ENCODE measurements at places on chromosomes 1 and 21. TPM values are rescaled to one million over a fixed set of nuclear protein-coding genes. Genes with fewer than 3 reads are reported as not detected.

COL16A1 gene
- total RNA-seq, result 11.8 TPM

AADACL3 gene
- total RNA-seq, result not detected

BRDT gene
- total RNA-seq, result not detected

FCRL6 gene
- total RNA-seq, result not detected

FCMR gene
- total RNA-seq, result 2.9 TPM

ACTL8 gene
- 0.20 TPM for total RNA-seq

DNA sequence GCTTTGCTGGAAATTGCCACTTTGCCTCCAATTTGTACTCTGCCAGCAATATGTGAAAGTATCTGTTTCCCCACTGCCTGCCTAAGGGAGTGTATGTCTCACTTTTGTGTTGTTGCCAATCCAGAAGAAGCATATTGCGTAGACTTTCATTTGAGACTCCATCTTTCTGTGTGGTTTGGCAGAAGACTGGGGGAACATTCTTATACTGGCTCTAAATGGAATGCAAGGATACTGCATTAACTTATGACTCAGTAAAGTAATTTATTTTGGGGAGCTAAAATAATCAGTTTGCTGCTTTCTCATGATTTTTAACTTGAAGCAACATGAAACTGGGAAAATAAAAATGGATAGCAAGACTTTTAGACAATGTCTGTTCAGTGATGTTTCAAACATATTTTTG lies 107.7 kb upstream of the TMPRSS2 start:
- ATAC-seq, result no peak

DNA sequence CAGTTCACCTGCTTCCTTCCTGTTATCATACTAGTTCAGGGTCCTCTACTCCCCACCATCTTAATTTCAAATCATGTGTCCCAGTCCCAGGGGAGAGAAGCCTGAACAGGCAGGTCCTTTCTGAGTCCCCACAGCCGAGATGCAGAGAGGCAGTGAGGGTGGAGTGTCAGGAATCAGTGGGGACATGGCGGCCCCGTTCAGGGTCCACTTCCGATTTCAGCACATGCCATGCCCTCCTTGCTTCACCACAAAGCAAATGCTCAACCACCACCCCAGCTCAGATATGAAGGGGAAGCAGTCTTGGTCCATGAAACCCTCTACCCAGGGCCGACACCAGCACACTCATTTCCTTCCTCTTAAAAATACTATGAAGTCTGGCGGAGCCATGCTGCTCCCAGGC lies 5.2 kb upstream of the SEMA4A start:
- ATAC-seq, result no peak

DNA sequence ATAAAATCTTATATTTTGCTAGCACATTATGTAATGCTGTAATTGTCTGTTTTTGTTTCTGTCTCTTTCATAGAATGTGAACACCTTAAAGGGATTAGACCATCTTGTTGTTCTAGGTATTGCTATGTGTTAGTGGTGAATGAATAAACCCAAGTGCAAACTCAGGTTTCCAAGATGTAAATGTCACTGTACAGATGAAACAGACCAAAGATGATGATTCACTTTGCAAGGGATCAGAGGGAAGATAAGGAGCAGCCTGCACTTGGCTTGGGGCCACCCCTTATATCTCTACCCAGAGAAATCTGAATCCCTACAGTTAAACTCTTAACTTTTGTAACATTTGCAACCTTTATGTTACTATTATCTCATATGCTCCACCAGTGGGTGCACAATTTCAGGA lies 25.4 kb downstream of the UROD start:
- ATAC-seq, result peak; percentile 64

All from esophagus mucosa (tissue), 1 donor.